ENCODE measurements at places on chromosomes 12 and 14. TPM values are rescaled to one million over a fixed set of nuclear protein-coding genes. Genes with fewer than 3 reads are reported as not detected.
A peak's percentile ranks its signal among the peaks of the same experiment; 100 is the strongest.

GRCh38 chr12:51307655-51308593 is 16.1 kb downstream of the BIN2 start:
- H3K36me3 ChIP-seq: peaks cover 50% of the 10 kb centered on the region
- H3K4me3 ChIP-seq: no peak overlapping the region
- no peak for DNase-seq
- H3K27me3 ChIP-seq: no peaks in the 10 kb centered on the region

- H3K27ac ChIP-seq: no peak overlapping the region
- peaks cover 8% of the 10 kb centered on the region for H3K27me3 ChIP-seq
- no peaks in the 10 kb centered on the region for H3K4me1 ChIP-seq
- no peak for DNase-seq
Observed at GRCh38 chr12:2513141-2514037, 281.4 kb upstream of the FKBP4 start.

- no peaks in the 10 kb centered on the region for H3K27me3 ChIP-seq
- H3K4me3 ChIP-seq: no peak overlapping the region
- DNase-seq: no peak
- peaks cover 23% of the 10 kb centered on the region for H3K36me3 ChIP-seq
Observed at GRCh38 chr12:54394281-54394719, 9.8 kb upstream of the ZNF385A start.

DNA sequence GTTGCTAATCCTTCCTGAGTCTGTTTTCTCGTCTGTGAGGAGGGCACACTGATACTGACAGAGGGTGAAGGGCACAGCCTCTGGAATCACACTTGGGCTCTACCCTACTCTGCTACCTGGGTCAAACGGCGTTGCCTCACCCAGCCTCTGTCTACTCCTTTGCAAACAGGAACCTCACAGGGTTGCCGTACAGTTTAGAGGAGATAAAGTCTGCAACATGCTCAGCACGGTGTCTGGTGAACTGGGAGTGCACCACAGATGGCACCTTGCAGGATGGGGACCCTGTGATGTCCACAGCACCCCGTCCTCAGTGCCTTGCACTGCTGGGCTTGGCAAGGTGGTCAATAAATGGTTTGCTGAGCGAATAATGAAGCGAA is 38.3 kb downstream of the TESC start:
- no peak overlapping the region for H3K4me3 ChIP-seq
- H3K36me3 ChIP-seq: peaks cover 22% of the 10 kb centered on the region
- no peak for DNase-seq
- H3K27ac ChIP-seq: peak overlapping the region; percentile 74
- no peaks in the 10 kb centered on the region for H3K27me3 ChIP-seq
- peaks cover 56% of the 10 kb centered on the region for H3K4me1 ChIP-seq

DNA sequence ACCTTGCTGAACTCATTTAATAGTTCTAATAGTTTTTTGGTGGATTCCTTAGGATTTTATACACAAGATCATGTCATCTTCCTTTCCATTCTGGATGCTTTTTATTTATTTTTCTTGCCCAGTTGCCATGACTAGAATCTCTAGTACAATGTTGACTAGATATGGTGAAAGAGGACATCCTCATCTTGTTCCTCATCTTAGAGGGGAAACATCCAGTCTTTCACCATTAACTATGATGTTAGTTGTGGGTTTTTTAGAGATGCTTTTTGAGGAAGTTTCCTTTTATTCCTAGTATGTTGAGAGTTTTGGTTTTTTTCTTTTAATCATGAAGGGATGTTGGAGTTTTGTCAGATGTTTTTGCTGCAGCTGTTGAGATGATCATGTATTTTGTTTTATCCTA is 8.7 kb downstream of the ANKRD13A start:
- no peak for DNase-seq
- peaks cover 50% of the 10 kb centered on the region for H3K36me3 ChIP-seq
- no peak overlapping the region for H3K27ac ChIP-seq
- no peak overlapping the region for H3K4me3 ChIP-seq

- H3K36me3 ChIP-seq: peaks cover 32% of the 10 kb centered on the region
- no peak overlapping the region for H3K4me3 ChIP-seq
Observed at GRCh38 chr12:92149563-92149962, 3.9 kb upstream of the BTG1 start.

- no peaks in the 10 kb centered on the region for H3K36me3 ChIP-seq
- DNase-seq: no peak
- peaks cover 4% of the 10 kb centered on the region for H3K4me1 ChIP-seq
- H3K27me3 ChIP-seq: peaks cover 52% of the 10 kb centered on the region
Observed at GRCh38 chr12:52442600-52443061, 8.5 kb upstream of the KRT75 start.

- no peak overlapping the region for H3K27ac ChIP-seq
- no peak overlapping the region for H3K4me3 ChIP-seq
- DNase-seq: no peak
- H3K27me3 ChIP-seq: peaks cover 8% of the 10 kb centered on the region
- H3K36me3 ChIP-seq: no peaks in the 10 kb centered on the region
- H3K4me1 ChIP-seq: peaks cover 8% of the 10 kb centered on the region
Observed at GRCh38 chr12:52912711-52913430, 8.0 kb upstream of the KRT8 start.

DNA sequence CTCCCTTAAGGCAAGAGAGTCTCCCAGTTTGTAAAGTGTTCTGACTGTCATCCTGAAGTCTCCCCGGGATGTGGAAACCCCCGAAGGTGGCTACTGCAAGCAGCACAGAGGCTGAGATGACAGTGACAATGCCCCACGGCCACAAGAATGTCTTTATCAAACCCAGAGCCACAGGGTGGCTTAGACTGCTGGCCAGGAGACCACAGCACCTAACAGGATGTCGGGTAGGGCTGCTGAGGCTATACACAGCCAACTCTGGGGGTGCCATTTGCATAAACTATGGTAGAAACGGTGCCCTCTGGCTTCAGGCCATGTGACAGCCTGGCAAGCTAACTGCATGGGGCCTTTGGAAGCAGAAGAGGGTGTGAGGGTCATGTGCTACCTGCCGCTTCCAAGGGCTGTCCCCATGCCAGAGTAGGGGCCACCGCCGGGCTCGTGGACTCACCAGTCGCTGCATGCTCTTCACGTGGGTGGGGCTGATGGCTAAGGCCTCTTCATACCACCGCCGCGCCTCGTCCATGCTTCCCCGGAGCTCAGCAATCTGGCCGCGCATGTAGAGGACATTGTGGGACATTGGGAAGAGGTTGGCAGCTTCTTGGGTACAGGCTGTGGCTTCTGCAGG is 180.9 kb downstream of the CALM1 start:
- no peaks in the 10 kb centered on the region for H3K4me1 ChIP-seq
- no peak for DNase-seq
- no peaks in the 10 kb centered on the region for H3K27me3 ChIP-seq
- H3K4me3 ChIP-seq: no peak overlapping the region

- no peaks in the 10 kb centered on the region for H3K36me3 ChIP-seq
- H3K4me1 ChIP-seq: no peaks in the 10 kb centered on the region
- no peak overlapping the region for H3K27ac ChIP-seq
- H3K4me3 ChIP-seq: no peak overlapping the region
- peaks cover 21% of the 10 kb centered on the region for H3K27me3 ChIP-seq
Observed at GRCh38 chr12:4997939-4998338, 45.7 kb upstream of the KCNA5 start.

- no peaks in the 10 kb centered on the region for H3K27me3 ChIP-seq
- no peak overlapping the region for H3K27ac ChIP-seq
- no peaks in the 10 kb centered on the region for H3K4me1 ChIP-seq
Observed at GRCh38 chr12:44336577-44336976, 500.7 kb downstream of the TMEM117 start.

DNA sequence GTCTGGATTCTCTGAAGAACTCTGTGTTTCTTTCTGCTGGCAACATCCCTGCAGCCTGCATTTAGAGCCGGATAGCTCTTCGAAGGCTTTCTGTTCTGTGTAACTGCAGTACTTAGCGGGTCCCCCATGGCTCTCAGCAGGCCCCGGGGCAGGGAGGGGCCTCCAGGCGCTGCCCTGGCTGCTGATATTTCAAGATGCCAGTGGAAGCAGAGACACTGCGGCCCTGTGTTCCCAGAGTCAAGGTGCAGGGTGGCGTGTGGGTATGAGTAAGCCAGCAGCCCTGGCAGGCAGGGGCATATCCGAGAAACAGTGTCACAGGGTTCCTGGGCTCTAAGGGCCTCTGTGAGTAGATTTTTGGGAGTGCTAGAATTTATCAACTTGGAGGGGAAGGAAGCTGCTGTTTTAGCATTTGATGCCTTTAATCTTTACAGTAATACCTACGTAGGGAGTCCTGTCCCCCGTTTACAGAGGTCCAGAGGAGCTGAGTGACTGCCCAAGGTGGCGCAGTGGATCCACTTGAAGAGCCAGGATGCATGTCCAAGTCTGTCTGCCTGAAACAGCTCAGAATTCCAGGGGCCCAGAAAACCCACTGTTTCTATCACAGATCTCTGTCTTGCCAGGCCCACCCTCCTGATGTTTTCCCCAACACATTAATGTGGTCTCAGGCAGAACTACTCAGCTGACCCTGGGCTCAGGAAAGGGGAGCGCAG is 16.2 kb downstream of the ESRRB start:
- no peak for DNase-seq
- H3K27ac ChIP-seq: no peak overlapping the region
- no peaks in the 10 kb centered on the region for H3K36me3 ChIP-seq
- peaks cover 6% of the 10 kb centered on the region for H3K27me3 ChIP-seq

DNA sequence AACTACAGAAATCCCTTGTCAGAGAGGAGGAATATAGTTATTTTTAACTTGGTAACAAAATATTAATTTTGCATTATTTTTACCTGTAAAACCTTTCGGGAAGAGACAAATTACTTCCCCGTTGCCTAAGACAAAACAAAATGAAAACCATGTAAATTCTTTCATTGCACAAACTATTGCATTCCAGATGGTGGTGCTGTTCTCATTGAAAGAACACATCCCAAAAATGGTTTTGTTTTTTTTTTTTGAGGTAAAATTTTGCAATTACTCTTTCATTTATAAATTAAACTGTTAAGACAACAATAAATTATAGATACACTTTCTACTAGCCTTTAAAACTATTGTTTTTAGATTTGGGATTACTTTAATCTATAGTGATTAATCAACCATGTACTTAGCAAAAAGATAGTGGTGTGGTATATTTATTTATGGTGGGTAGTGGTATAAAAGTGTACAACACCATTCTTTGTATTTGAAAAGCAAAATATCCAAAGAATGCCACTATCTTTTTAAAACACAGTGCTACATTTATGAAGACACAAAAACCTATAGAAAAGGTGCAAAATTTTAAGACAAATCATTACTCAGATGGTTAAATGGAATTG is 115.5 kb downstream of the SLC38A1 start:
- H3K4me1 ChIP-seq: peaks cover 17% of the 10 kb centered on the region
- H3K36me3 ChIP-seq: peaks cover 12% of the 10 kb centered on the region
- no peak overlapping the region for H3K4me3 ChIP-seq

- no peak for DNase-seq
- H3K36me3 ChIP-seq: peaks cover 59% of the 10 kb centered on the region
- H3K27me3 ChIP-seq: no peaks in the 10 kb centered on the region
- H3K4me3 ChIP-seq: no peak overlapping the region
- H3K4me1 ChIP-seq: peaks cover 26% of the 10 kb centered on the region
Observed at GRCh38 chr14:52473557-52473956, 78.7 kb downstream of the TXNDC16 start.

Gene SERPINA10
- not detected for total RNA-seq

Gene FSCB
- not detected for total RNA-seq

Gene TBX3
- total RNA-seq: not detected

Gene RERGL
- total RNA-seq: not detected

Gene MORN3
- total RNA-seq: 5.2 TPM

Gene CLEC1B
- total RNA-seq: not detected

Gene SYNDIG1L
- total RNA-seq: not detected
